Activated T-cell treated with anti-CD3 and anti-CD28 coated beads, Interleukin-2, amount 50 U/mL, for 4 hours (primary cell): ENCODE measurements at places on chromosomes 13 and 19.

- no peak for DNase-seq
Observed at GRCh38 chr13:44463759-44464158, 90.1 kb downstream of the SERP2 start.

DNA sequence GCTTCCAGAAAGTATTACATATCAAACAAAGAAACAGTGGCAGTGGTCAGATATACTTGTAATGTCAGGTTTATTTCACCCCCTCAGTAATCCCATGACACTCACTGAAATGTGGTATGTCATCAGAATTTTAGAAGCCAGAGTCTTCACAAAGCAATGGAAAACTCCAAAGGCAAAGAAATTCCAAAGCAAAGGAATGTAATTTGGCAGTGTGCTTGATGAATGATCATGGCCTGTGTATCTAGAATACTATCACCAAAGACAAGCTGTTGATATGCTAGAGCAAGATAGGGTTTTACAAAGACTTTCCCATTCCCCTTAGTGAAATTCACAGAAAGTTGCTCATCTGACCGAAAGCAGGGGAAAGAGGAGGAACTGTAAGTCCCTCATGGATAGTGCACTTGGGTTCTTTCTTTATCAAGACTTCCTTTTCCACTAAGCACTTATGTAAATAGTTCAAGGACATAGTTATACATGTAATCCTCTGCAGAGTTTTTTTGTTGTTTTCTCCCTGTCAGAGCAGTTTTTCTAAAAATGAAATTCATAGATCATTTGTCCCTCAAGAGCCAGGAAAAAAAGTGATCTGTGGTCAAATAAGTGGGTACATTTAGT, 243.4 kb downstream of the NHLRC3 start:
- no peak for DNase-seq

- peak; percentile 10 for DNase-seq
Observed at GRCh38 chr19:16330806-16331690, 6.4 kb downstream of the KLF2 start.

DNA sequence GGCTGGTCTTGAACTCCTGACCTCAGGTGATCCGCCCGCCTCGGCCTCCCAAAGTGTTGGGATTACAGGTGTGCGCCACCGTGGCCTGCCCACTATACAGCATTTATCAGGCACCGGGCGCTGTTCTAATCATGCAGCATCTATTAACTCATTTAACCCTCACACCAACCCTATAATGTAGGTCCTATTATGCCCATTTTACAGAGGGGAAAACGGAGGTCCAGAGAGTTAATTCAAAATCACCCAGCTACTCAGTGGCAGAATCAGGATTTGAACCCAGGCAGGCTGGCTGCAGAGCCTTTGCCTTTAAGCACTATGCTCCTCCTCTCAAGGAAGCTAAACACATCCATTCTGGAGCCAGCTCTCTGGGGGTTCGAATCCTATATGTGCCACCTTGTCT, 54.3 kb downstream of the MAP4K1 start:
- no peak for DNase-seq

GRCh38 chr19:12137221-12137940, 2.8 kb downstream of the ZNF20 start:
- DNase-seq: no peak

DNA sequence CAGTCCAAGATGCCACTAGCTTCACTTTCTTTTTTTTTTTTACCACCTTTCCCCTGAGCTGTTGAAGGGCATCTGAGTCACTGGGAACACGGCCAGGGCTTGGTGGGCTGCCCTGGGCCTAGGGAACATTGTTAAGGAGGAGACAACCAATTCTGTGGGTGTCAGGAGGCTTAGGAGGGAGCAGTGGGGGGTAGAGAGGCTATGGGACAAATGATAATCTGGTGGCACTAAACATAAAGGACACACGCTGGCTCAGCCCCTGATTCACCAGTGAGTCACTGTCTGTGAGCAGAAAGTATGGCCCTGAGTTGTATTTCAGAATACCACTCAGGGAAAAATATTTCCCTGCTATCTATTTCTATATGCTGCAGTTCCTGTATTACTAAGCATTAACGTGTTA, 207.8 kb downstream of the DCLK1 start:
- no peak for DNase-seq

DNA sequence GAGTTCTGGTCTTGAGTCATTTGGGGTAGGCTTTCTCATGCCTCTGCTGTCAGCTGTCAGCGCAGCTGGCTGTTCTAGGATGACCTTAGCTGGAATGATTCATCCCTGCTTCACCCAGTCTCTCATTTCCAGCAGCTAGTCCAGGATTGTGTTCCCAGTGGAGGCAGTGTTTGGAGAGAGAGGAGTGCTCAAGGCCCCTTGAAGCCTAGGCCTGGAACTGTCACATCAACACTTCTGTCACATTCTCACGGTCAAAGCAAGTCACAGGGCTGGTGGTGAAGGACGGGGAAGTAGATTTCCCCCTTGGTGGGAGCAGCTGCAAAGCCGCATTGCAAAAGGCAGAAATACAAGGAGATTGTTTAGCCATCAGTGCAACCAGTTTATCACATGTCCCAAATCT, 15.2 kb downstream of the TPT1 start:
- no peak for DNase-seq

GRCh38 chr19:10670182-10670581, 16.0 kb downstream of the ILF3 start:
- DNase-seq: no peak

GRCh38 chr13:79837741-79838450, 356.9 kb downstream of the NDFIP2 start:
- DNase-seq: no peak
